ENCODE measurements at places on chromosomes 11 and 22. TPM values are rescaled to one million over a fixed set of nuclear protein-coding genes. Genes with fewer than 3 reads are reported as not detected.

GRCh38 chr22:49923445-49923844, 5.0 kb downstream of the CRELD2 start:
- no peak for DNase-seq
- peaks cover 38% of the 10 kb centered on the region for H3K4me1 ChIP-seq
- no peak overlapping the region for H3K27ac ChIP-seq
- H3K27me3 ChIP-seq, result no peaks in the 10 kb centered on the region
- no peak overlapping the region for H3K4me3 ChIP-seq

- no peak for DNase-seq
- H3K27me3 ChIP-seq, result no peaks in the 10 kb centered on the region
- H3K36me3 ChIP-seq, result peaks cover 2% of the 10 kb centered on the region
- no peak overlapping the region for H3K4me3 ChIP-seq
- H3K27ac ChIP-seq, result no peak overlapping the region
Measured at GRCh38 chr11:29305456-29306232, 711.2 kb downstream of the KCNA4 start.

DNA sequence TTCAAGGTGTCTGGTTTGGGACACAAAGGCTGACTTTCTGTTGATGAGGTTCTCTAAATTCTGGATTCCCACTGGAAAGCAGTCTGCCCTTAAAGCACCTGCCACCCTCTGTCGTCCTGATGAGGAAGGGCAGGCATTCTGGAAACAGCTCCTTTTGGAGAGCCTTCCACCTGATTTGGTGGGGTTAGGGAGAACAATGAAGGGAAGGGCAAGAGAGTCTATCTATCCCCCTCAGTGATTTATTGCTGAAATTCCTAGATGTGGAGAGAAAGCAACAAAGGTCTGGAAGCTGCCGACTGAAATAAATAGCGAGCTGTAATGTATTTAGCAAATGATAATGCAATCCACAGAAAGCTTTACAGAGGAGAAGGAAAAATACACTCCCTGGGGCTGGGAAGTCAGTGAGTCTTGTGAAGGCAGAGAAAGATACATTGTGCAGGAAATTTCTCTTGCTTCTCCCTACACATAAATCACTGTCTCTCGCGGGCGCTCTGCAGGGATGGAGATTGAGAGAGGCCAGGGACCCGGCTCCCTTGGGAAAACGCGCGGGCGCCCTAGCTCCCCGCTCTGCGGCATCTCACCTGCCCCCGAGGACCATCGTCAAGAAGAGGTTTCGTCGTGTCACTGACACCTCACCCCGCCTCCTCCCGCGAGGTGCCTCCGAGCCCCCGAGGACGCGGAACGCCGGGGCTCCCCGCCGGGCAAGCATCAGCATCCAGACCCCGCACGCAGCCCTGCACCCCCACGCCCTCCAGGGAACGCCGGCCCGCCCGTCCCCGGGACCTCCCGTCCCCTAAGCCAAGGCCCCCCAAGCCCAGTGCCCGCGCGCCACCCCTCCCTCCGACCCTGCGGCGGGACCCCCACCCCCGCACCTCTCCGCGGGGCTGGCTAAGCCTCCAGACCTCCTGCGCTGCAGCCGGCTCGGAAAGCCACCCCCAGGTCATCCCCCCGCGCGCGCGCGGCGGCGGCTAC, 673 bp downstream of the CDON start:
- peaks cover 37% of the 10 kb centered on the region for H3K27me3 ChIP-seq
- H3K27ac ChIP-seq, result peak overlapping the region; percentile 15
- DNase-seq, result peak; percentile 44
- H3K4me3 ChIP-seq, result peak overlapping the region; percentile 82
- peaks cover 7% of the 10 kb centered on the region for H3K4me1 ChIP-seq

DNA sequence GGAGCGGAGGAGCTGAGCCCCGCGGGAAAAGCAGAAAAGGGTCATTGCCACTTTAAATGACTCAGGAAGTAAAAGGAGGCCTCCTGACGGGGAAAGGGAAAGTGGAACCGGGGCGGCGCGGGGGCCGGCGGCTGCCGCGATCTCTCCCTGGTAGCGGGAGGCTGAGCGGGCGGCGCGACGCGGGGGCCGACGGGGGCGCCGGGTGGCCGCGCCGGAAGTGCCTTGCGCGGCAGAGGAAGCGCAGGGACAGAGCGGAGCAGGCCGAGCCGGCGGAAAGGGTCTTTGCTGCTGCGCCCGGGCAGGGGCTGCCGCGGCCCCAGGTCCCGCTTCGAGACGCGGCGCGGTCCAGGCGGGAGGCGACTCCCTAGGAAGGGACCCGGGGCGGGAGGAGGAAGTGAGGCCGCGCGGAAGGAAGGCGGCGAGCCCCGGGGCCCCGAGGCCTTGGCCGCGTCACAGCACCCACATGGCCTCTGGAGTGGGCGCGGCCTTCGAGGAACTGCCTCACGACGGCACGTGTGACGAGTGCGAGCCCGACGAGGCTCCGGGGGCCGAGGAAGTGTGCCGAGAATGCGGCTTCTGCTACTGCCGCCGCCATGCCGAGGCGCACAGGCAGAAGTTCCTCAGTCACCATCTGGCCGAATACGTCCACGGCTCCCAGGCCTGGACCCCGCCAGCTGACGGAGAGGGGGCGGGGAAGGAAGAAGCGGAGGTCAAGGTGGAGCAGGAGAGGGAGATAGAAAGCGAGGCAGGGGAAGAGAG, at the start of gene TRIM44:
TRIM44 (plus strand) TSS at position 127 of the 759 bp plus-strand sequence; CDS start at position 464, 337 bp downstream.
- peaks cover 24% of the 10 kb centered on the region for H3K36me3 ChIP-seq
- no peaks in the 10 kb centered on the region for H3K27me3 ChIP-seq
- H3K27ac ChIP-seq, result peak within 1 kb of the TSS; percentile 93
- H3K4me3 ChIP-seq, result peak within 1 kb of the TSS; percentile 96
- peaks cover 46% of the 10 kb centered on the region for H3K4me1 ChIP-seq
- DNase-seq, result peak; percentile 89

GRCh38 chr11:7098235-7098832, 9.5 kb downstream of the RBMXL2 start:
- H3K4me1 ChIP-seq, result no peaks in the 10 kb centered on the region
- no peaks in the 10 kb centered on the region for H3K36me3 ChIP-seq
- peak; percentile 14 for DNase-seq
- H3K4me3 ChIP-seq, result no peak overlapping the region
- peaks cover 9% of the 10 kb centered on the region for H3K27me3 ChIP-seq

DNA sequence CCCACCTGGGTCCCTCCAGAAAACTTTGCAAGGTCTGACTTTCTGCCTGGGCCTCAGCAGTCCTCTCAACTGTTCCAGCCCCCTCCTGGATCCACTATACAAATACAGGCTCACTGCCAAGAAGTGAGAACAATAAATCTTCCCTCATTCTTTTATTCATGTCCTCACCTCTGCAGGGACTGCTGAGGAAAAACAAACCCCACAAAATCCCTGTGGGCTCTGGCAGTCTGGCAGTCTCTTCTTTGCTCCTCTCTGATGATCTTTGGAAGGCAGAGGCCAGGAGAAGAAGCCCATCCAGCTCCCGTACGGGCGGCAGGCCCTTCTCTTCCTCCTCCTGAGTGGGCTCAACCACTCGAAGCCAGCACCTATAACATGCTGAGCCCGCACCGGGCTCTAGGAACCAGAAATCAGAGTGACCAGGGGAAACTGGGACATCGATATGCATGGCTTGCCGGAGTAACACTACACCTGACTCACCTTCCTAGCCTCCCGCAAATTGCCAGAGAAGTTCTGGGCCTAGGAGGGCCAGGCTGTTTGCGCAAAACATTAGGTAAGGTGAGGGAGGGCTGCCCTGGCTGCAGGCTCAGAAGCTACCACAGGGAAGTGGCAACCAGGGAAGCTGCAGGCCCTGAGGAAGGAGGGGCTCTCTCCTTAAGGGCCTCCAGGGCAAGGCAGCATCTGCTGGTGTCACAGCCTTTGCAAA, 24.2 kb downstream of the TMPRSS5 start:
- H3K27me3 ChIP-seq, result peaks cover 13% of the 10 kb centered on the region
- H3K27ac ChIP-seq, result no peak overlapping the region
- DNase-seq, result no peak
- peaks cover 10% of the 10 kb centered on the region for H3K4me1 ChIP-seq

GRCh38 chr11:123577081-123577598, 77.3 kb downstream of the SCN3B start:
- DNase-seq, result peak; percentile 75
- H3K27ac ChIP-seq, result no peak overlapping the region
- peaks cover 21% of the 10 kb centered on the region for H3K4me1 ChIP-seq
- H3K36me3 ChIP-seq, result no peaks in the 10 kb centered on the region

DNA sequence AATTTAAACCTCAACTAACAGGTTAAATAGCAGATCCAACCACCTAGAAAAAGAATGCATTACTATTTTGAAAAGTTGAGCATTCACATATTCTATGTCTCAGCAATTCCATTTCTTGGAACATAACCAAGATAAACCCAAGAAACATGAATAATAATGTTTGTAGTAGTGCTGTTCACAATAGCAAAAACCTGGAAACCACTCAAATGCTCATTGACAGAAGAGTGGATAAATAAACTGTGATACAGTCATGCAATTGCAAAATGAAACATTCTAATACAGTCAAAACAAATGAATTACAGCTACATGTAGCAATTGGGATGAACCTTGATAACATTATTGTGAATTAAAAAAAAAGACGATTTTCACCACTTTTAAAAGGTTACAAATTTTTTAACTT, 162.8 kb upstream of the TMEM45B start:
- H3K27ac ChIP-seq, result no peak overlapping the region
- H3K36me3 ChIP-seq, result peaks cover 20% of the 10 kb centered on the region
- no peak for DNase-seq
- no peak overlapping the region for H3K4me3 ChIP-seq
- peaks cover 11% of the 10 kb centered on the region for H3K4me1 ChIP-seq

Gene OR52E8
- not detected for total RNA-seq

All from activated T-cell treated with anti-CD3 and anti-CD28 coated beads, Interleukin-2, amount 50 U/mL, for 72 hours (primary cell).